ENCODE measurements at places on chromosomes 6 and 20.
A peak's percentile ranks its signal among the peaks of the same experiment; 100 is the strongest.

DNA sequence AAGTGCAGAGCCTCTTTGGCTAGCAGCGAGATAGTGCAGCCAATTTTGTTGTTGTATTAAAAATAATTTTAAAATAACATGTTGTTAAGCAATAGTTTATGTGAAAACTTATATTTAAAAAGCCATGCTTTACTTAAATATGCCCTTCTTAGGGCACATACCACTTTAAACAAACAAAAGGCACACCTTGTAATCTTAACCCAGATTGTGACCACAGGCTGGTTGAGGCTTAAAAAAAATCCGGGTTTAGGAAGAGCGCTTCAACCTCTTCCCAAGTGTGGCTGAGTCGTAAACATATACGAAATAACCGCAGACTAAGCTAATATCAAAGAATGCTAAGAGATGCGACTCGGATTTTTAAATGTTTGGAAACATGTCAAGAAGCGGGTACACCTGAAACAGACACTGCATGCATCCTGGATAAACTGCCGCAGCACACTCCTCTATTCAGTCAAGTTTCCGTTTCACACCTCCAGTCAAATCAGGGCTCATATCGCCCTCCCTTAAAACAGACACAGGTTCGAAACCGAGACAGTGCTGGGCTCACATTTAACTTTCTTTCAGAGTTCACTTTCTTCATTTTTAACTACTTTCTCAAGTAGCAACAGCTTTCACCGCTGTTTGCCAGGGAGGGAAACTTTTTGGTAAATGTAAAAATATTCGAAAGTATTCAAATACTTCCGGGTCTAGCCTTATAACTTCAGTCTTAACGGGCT lies 1.5 kb downstream of the DEK start:
- DNase-seq, result no peak

DNA sequence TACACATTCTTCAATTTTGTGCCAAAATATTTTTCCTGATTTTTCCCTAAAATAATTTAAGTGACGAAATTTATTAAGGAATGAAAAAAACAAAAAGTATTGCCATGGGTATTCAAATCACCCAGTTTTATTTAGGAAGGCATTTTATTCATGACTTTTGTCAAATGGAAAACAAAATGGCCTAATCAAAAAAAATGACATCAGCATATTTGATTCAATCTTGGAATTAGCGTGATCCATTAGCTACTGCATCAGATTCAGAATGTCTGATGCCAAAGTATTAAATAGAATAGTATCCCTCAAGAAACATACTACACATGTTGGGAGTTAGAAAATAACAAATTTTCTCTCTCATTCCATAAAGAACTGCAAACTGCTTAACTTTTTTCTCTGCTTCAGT lies 129.2 kb downstream of the TRDN start:
- DNase-seq, result no peak

- DNase-seq, result peak; percentile 38
Observed at GRCh38 chr6:101208152-101208551, 185.4 kb upstream of the GRIK2 start.

- no peak for DNase-seq
Observed at GRCh38 chr6:135331002-135331401, 149.9 kb downstream of the MYB start.

DNA sequence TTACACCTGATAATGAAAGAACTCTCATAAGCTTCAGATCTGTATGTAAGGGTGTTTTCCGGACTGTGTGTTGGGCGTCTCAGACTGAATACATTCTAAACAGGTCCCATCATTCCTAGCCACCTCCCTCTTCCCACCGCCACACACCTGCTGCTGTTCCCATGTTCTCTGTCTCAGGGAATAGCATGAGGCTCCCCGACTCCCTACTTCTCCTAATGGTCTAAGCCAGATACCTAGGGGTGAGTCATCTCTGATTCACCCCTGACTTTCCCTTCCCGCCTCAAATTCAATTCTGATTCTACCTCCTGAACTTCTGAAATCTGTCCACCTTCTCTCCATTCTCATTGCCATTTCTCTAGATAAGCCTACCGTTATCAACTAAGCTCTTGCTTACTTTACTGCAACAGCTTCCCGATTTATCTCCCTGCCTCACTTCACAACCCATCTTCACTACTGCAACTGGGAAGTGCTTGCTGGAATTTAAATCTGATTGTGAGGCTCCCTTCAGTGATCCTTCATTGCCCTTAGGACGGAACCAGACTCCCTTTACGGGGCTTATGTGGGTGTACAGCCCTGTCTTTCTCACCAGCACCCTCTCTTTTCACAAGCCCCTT lies 1.6 kb downstream of the TMEM14A start:
- peak; percentile 32 for DNase-seq

DNA sequence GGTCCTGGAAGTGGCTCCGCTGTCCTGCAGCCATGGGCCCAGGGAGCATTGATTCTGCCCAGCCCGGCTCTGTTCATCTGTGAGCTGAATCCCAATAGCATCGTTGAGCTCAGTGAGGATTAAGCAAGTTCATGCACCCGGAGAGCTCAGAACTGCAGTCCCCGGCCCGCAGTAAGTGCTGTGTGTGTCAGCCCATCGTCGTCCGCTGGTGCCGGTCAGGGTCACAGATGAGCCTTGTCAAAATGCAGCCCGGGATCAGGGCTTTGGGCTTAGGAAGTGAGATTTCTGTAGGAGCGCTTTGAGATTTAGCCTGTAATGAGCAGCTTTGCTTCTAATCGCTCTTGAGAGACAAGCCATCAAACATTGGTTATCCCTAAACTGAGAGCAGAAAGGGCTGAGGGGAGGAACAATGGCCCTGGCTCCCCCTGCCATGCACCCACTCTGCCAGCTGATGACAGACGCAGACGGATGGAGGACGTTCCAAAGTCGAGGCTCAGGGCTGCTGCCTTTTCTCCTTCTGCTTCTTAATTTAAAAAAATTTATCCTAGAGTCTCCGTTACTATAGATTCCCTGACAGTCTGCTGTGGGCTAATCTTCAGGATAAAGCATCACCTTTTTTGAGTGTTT lies 25.6 kb upstream of the SULF2 start:
- DNase-seq, result no peak

DNA sequence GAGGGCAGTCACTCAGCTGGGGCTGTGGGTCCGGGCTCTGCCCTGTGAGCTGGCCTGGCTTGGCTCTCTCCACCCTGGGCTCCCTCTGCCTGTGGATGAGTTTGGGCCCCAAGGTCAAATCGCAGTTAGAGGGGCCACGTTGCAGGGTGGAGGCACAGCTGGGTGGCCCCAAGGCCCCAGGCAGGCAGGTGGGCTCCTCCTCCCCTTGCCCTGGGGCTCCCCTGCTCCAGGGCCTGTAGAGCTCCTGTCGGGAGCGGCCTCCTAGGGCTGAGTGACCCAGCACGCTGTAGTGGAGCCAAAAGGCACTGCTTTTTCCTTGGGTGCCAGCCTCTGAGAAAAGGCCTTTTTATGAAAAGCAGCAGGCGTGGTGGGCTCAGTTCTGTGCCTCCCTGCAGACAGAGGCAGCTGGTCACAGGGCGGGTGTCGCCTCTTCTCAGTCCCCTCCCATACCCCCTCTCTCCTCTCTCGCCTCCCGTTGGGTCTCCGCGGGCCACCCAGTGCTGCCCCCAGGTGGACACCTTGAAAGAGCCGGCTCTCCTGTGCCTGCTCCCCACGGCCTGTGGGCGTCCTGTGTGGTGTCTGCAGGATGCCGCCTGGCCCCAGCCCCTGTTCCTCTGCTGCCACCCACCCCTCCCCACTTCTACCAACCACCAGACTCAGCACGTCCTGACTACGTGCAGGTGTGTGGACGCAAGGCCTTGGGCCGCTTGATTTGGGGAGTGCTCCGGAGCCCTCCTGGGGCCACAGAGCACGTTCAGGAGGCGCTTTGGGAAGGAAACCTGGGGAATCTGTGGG lies 13.2 kb downstream of the SS18L1 start:
- DNase-seq, result peak; percentile 82

GRCh38 chr20:61244213-61244612 lies 7.8 kb upstream of the CDH4 start:
- DNase-seq, result no peak

GRCh38 chr20:1803932-1804501 lies 91.2 kb upstream of the SIRPA start:
- DNase-seq, result no peak

DNA sequence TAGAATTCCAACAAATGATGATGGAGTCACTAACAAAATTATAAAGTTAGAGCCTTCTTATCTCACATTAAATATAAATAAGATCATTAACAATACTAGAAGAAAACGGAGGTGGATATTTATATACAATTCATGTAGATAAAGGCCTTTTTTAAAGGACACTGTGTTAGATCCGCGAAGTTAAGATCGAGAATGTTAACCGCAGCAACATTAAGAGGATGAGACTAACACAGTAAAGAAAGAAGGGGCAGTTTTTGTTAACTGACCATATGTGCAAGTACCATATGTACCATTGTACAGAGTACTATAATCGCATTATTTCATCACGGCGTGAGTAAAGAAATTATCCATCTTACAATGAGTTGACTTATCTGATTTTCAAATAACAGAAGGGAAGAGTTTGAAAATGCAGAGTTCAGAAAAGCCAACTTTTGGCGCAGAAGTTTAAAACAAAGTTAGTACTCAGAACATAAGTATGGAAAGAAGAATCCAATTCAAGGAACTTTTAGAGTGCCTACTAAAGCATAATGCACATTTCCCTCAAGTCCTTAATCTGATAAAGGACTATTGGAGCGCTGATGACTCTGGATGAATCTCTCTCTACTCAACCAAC lies 1.4 kb downstream of the FBXL4 start:
- no peak for DNase-seq

GRCh38 chr6:17588011-17588410 lies 12.1 kb upstream of the FAM8A1 start:
- peak; percentile 38 for DNase-seq

- no peak for DNase-seq
Observed at GRCh38 chr6:165817771-165818170, 154.7 kb upstream of the PDE10A start.

DNA sequence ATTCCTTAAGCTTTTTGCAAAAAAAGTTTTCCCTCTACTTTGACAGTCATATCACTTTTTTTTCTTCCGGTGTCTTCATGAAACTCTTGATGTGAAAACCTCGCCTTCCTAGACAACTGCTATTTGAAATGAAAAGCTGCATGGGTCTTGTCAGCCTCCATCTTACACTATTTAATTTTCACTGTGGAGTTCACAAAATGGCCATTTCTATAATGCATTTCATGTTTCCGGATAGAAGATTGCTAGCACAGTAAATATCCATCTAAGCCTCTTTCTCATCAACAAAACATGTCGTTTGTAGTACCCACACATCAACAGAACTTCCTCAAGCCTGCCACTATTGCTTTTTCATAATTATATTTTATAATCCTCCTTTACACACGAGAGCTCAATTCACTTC lies 204.9 kb upstream of the ID4 start:
- DNase-seq, result no peak

- no peak for DNase-seq
Observed at GRCh38 chr20:36653456-36653855, 7.5 kb upstream of the SLA2 start.

- no peak for DNase-seq
Observed at GRCh38 chr20:44650771-44651433, 597 bp downstream of the ADA start.

GRCh38 chr6:7189101-7189758 lies 81.5 kb downstream of the RREB1 start:
- DNase-seq, result no peak

- no peak for DNase-seq
Observed at GRCh38 chr20:41308726-41309413, 8.7 kb downstream of the ZHX3 start.

- DNase-seq, result no peak
Observed at GRCh38 chr6:28360961-28361360, 11.2 kb downstream of the ZKSCAN3 start.

DNA sequence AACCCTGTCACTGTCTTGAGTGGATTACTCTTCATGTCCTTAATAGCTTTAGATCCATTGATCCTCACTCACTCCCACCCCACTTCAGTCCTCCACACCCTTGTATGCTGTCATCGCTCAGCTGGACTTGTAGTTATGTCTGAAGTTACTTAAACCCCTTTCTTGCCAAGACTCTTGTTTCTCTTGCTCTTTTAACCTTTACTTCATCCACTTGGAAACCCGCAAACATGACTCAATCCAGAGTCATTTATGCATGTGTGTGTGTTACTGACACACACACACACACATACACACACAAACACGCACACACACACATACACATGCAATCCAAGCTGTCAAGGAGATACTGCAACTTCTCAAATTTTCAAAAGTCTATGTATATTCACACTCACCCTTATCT lies 341.8 kb downstream of the SYNE1 start:
- DNase-seq, result no peak

GRCh38 chr6:135202836-135203235 lies 21.7 kb downstream of the MYB start:
- DNase-seq, result no peak

GRCh38 chr6:146587459-146587858 lies 11.3 kb upstream of the ADGB start:
- DNase-seq, result no peak

DNA sequence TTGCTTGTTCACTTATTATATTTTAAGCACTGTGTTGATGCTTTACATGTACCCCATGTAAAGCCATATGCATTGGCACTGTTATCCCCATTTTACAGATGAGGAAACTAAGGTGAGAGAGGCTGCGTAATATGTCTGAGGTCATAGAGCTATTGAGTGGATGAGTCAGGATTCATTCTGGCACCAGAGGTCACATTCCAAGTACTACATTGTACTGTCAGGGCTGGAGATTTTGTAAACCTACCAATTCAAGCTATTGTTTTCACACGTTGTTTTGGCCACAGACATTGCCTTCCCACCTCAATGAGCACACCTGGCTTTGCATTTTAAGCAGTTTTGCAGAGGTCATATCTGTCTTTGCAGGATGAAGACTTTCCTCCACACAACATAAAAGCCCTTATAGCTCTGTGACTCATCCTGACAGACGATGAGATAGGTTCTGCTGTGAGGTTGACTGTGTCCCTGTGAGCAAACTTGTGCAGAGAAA lies 33.2 kb downstream of the ANKS1A start:
- peak; percentile 23 for DNase-seq

DNA sequence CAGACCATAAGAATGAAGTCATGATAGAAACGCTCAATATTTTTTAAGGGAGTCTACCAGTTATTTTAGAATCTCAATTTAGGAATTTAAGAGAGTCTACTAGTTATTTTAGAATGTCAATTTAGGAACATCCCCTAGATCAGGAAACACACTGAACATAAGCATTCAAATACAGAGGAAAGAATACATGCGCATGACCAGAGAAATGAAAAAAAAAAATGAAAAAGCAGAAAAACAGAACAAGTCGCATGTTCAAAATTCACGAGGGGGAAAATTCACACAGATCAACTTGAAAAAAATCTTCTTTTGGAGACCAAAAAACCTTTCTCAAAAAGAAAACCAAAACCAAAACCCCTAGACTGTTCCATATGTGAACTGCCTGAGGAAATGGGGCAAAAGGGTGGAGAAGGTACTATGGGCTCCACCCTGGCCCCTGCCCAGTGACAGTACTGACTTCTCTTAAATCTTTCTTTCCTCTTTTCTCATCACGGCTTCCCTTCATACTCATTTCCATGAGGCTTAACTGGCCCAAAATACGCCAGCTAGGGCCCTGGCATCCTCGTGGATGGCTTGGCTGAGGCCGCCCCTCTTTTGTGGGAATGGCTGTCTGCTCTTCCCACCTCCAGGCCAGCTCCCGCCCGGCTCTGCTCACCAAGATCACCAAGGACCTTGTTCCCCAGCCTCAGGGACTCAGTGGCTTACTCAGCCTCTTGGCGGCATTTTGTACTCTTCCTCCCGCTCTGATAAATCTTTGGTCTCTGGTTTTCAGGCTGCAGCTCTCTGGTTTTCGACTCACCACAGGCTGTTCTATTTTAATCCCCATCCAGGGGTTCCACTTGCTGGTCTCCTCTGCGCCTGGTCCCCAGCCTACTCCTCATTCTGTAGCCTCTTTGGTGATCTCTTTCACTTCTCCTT lies 11.2 kb downstream of the ZBTB2 start:
- no peak for DNase-seq
